ENCODE measurements at places on chromosomes 3 and 15.

DNA sequence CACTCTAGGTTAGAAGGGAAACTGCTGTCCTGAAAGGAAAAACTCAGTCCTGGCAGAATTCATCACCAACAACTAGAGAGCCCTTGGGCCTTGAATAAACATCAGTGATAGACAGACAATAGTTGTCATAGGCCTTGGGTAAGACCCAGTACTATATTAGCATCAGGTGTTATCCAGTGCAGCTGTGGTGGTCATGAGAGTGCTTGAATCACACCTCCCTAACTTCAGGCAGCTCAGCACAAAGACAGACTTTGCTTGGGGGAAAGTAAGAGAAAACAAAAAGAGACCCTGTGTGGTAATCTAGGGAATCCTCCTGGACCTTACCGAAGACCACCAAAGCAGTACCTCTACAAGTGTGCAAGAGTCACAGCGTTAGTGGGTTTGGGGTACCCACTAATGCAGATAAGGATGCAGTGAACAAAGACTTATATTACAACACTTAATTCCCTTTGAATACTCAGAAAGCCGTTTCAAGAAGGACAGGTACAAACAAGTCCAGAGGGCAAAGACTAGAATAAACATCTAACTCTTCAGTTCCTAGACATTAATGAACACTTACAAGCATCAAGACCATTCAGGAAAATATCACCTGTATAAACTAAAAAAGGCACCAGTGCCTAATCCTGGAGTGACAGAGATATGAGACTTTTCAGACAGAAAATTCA lies 332.3 kb upstream of the EPHA3 start:
- no peak for DNase-seq

DNA sequence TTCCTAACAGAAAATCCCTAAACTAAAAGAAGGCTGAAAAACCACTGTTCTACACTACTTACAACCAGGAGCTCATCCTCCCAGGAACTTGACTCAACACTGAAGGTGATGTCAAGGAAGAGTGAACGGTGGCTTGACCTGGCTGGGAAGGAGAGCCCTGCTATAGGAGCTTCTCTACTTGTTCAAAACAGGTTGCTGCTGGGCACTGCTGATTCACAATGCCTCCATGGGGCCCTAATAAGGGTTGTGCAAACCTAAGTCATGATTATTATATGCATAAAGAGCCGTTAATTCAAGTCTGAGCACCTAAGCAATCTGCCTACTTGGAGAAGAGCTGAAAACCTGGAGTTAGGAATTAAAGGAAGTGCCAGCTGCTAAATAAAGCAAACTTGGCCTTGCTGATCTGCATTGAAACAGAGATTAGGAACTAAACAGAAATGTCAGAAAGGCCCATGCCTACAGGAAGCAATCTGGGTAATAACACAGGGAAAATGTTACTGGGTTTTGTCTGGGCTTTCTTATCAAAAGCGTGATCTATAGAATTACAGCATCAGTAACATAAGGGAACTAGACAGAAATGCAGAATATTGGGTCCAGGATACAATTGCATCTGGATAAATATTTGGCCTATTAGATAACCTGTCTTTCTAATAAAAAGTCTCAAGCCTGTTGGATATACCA lies 243.2 kb downstream of the NEK10 start:
- DNase-seq, result no peak

GRCh38 chr3:120425572-120426250 lies 25.1 kb downstream of the FSTL1 start:
- DNase-seq, result no peak

- DNase-seq, result no peak
These were observed 502.5 kb downstream of the MECOM start for GRCh38 chr3:169161011-169161410.

DNA sequence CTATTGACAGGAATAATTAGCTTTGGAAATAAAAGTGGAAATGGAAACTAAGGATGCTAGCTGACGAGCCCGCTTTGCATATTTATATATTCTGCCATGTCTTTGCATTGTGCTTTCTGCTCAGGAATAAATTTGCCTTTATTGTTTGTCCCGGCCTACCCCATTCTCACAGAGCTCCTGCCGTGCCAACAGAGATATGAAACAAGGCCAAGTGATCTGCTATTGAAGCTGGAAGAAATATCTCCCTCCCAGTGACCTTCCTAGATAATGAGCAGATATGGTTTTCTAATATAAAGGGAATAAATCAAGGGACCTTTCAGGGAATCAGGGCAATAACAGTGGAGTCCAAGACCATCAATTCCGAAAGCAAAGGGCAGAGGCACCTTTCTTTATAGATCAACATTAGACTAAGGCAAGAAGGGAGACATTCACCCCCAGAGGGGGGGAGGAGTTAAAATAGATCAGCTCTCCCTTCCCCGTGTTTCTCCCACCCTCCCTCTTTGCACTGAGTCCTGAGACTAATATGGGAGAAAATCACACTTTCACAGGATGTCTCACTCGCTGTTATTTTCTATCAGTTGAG lies 664.6 kb downstream of the AGBL1 start:
- DNase-seq, result no peak

GRCh38 chr3:13161771-13162535 lies 88.7 kb upstream of the IQSEC1 start:
- DNase-seq, result no peak

- no peak for DNase-seq
These were observed 26.4 kb downstream of the PRKCD start for GRCh38 chr3:53187430-53187829.

DNA sequence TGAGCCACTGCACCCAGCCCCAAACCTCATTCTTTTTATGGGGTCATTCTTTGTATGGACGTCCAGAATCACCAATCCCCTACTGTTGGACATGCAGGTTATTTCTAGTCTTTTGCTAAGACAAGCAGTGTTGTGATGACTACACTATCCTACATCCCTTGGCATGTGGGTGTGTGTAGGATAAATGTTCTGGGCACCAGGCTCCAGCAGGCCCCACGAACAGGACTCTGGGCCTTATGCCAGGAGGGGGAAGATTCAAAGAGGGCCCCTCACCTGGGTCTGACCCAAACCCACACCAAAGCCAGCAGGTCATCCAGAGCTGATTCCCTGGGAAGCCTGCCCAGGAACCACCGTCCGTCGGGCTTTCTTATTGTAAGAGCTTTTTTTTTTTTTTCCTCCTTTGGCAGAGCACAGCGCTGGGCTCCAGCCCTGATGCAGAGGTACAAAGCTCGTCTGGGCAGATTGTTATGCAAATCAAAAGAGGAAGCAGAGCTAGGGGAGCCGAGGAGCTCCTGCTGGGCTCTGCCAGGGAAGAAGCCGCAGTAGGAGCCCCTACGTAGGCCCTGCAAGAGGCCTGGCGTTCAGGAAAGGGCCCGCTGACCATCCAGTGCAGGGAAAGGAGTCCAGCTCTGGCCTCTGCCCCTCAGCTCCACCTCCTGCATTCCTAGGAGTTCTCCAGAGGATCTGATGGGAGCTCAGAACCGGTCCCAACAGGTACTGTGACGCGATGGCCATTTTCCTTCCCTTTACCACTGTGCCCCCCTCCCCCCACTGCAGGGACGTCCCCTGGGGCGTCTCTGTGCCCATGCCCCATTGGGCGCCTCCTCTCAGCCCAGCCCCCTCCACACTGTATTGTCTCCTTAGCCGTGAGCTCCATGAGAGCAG lies 29.0 kb upstream of the FURIN start:
- DNase-seq, result no peak

DNA sequence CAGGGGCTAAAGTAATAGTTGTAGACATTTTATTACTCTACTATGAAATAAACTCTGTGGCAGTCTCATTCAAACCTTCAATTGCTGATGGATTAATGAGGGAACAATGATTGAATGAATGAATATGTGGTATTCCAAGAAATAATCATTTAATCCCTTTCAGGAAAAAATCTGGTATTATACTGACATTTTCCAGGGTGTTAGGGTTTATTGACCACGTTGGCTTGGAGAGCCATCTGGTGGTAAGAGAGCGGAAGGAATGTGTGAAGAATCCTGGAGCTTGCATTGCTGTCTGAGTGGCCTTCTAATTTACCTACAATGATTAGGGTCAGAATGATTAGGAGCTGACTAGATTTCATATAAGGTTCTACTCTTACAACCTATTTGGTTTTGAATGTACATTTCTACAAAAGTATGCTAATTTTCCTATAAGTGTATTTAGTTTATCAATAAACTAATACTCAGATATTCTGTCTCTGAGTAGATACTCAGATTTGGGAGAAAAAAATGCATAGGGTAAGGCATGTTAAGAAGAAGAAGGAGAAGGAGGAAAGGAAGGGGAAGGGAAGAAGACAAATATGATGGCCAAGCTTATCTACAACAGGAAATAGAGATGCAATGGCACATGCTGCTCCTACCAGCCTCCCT lies 249.9 kb downstream of the ROBO1 start:
- DNase-seq, result no peak

DNA sequence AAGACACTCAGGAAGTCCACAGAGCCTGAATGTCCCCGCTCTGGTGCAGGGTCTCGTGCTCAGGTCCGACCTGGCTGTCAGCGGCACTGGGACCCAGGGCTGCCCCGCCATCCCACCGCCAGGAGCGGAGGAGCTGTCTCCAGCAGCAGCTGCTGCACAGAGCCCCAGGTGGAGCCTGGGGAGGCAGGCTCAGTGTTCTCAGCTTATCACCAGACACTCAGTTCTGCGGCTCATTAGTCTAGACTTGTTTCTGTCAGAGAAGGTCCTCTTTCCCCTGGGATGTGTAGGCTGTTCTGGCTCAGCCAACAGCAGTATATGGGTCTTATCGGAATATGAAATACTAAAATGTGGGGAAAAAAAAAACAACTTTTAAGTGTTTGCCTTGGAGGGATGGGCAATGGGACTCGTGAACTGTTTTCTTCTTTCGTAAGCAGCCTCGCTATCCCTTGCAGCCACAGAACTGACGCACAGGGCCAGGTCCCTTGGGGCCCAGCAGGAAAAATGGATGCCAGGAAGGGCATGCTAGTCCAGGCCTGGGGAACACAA lies 75.9 kb downstream of the KLF13 start:
- no peak for DNase-seq

DNA sequence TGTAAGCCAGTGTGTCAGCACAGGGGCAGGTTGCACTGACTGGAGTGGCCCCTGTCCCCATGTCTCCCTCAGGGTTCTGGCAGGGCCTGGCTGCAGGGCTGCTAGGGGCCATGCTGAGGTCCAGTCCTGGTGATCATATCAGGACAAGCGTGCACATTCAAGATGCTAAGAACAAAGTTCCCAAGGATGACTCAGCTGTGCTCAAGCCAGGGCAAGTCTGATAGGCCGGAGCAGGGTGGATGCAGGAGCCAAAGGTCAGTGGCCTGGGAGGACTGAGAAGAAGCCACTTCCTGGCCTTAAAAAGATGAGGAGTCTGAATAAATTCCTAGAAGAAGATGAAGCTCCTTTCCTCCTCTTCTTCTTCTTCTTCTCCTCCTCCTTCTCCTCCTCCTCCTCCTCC lies 353.2 kb downstream of the AGBL1 start:
- no peak for DNase-seq

GRCh38 chr15:80163217-80163616 lies 10.4 kb downstream of the FAH start:
- DNase-seq, result no peak

GRCh38 chr3:125398952-125399351 lies 23.8 kb upstream of the ZNF148 start:
- DNase-seq, result no peak

DNA sequence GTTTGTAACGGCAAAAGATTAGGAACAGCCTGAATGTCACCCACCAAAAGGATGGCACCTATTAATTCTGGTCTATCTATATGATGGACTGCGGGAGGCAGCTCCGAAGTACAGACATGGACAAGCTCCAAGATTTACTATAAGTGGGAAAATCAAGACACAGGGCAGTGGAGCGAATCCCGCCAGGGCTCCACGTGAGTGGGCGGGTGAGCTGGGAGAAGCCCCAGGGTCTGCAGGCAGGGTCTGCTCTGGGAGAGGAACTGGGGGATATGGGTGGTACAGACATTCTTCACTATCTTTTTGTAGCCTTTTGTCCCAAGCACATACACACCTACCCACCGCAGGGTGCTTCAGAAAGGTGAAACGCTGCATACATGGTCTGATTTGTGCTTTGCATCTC lies 38.2 kb upstream of the SPTBN5 start:
- no peak for DNase-seq

GRCh38 chr3:70726096-70726938 lies 413.9 kb upstream of the MDFIC2 start:
- DNase-seq, result no peak

DNA sequence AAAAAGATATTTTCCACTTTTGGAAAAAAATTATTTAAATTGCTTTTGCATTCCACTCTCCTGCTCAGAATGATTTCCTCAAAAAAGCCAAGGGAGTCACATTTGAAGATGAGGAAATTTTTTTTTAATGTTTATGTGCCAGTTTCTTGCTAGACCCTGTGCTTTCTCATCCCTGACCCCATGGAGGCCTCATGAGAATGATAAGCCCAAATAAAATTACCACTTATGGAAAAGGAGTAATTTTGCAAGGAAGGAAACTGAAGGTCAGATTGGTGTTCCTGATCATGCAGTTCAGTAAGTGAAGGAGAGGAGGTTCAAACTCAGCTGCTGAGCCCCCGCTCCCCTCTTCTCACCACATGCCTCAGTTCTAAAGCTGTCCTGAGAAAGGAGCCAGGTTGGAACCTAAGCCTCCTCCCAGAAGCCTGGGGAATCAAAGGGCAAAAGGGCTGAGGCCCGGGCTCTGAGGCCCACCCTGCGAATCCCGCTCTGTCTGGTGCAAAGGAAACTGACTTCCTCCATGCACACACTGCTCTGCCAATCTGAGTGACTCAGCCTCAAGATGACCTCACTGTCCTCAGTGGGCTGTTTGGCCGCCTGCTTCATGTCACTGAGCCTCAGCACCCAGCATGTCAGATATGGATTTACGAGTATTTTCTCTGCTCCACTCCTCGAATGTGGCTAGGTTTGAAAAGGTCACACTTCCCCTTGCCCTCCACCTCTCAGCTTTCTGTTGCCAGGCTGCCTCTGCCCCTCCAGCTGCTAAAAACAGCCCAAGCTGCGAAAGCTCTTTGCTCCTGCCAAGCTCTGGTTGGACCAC lies 56.9 kb upstream of the FLNB start:
- no peak for DNase-seq

DNA sequence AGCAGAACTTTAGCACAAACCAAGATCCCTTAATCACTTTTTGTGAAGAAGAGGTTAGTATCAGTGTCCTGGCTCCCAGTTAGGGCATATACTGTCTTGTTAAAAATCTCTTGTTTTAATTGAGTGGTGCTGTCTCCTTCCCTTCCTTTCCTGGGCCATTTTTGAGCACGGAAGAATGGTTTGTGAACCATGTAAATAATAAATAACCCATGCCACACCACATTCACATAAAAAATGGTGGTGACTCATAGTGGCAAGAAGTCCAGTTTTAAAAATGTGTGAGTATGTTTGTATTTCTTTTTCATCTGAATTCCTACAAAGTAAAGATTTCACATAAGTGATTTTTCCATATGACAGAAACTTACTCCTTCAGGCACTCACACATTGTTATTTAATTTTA lies 59.1 kb upstream of the SPRED1 start:
- DNase-seq, result no peak

GRCh38 chr15:96869122-96869521 lies 538.6 kb downstream of the NR2F2 start:
- DNase-seq, result no peak

- no peak for DNase-seq
These were observed 74.5 kb downstream of the TLE3 start for GRCh38 chr15:70023064-70023768.

All from stimulated activated CD4-positive, alpha-beta T cell treated with anti-CD3 and anti-CD28 coated beads, Interleukin-1b, Interleukin-23, amount 100 ng/mL, for 1 hour (primary cell).